Stimulated activated CD4-positive, alpha-beta T cell treated with anti-CD3 and anti-CD28 coated beads, Interleukin-2, amount 100 ng/mL, for 4 hours (primary cell): ENCODE measurements at places on chromosomes 3 and 15.

- no peak for DNase-seq
Measured at GRCh38 chr3:129323651-129324294, 45.1 kb downstream of the HMCES start.

DNA sequence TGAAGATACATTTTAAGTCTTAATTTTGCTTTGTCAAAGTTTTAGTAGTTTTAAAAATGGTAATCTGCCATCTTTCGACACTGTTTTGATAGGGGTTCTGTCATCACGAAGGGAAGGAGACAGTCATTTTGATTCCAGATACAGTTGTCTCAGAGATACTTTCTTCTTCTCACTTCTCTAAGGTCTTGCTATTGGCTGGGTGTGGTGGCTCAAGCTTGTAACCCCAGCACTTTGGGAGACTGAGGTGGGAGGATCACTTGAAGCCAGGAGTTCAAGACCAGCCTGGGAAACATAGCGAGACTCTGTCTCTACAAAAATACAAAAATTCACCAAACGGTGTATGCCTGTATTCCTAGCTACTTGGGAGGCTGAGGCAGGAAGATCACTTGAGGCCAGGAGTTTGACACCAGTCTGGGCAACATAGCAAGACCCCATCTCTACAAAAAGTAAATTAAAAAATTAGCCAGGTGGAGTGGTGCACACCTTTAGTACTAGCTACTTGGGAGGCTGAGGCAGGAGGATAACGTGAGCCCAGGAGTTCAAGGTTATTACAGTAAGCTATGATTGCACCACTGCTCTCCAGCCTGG, 3.3 kb downstream of the RAB8B start:
- DNase-seq, result no peak

- DNase-seq, result no peak
Measured at GRCh38 chr15:101148166-101148880, 103.5 kb downstream of the CHSY1 start.

DNA sequence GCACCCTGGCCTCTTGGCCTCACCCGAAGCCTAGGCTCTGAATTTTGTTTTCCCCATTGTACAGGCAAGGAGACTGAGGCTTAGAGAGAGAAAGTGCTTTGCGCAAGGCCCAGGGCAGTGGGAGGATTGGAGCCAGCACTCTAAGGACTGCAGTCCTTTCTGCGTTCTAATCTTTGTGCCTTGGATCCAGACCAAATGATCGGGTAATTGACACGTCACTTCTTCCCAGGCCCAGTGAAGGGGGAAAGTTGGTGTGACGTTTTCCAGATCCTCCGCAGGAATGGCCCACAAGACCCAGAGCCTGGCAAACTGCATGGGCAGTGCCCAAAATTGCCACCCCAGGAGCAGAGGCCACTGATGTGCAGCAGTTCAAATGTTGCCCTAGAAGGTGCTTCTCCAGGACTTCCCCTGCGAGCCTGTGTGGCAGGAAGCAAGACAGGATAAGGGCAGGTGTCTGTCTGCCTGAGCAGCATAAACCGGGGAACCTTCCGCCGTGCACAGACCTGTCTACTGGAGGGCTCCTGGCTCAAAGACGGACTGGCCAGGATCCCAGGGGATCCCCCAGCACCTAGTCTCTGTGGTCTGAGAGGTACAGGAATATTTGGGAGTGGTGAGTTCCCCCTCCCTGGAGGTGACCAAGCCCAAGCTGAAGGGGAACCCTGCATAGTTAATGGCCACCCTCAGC, 194.5 kb upstream of the TLE3 start:
- no peak for DNase-seq

- no peak for DNase-seq
Measured at GRCh38 chr3:168071591-168072322, 24.0 kb downstream of the GOLIM4 start.

DNA sequence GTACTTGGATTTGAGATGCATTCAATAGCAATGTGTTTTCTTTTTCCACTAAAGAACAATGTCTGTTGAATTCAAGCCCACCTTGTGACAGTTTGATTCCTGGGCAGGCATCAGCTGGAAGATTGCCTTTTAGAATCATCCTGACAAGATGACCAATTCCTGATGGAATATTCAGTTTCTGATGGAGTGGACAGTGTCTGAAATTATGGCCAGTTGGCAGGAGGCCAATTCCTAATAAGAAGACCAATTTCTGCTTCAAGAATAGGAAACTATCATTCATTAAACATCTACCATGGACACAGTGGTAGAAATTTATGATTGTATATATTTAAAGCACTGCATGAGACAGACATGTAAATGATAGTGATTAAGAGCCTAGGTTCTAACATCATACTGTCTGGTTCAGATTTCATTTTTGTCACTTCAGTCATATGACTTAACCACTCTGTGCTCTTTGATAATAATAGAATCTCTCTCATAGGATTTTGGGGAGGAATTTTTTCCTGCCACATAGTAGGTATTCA, 133.6 kb downstream of the CLSTN2 start:
- DNase-seq, result no peak

- DNase-seq, result no peak
Measured at GRCh38 chr15:48754011-48754410, 56.9 kb downstream of the CEP152 start.

DNA sequence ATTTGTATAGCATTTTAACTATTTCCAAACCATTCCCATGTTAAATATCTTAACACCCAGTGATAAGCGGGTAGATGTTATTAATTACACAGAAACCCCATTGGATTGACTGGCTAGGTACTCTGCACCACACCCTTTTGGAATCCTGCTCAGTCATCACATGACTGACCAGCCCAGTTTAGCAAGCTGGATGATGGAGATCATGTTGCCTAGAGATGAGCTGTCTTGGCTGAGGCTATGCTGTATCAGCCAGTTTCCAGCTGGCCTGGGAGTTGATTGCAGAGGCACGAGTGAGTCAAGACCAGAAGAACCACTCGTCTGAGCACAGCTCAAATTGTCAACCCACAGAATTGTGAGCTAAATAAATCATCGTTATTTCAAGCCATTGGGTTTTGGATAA, 124.6 kb downstream of the ZNF621 start:
- DNase-seq, result no peak

DNA sequence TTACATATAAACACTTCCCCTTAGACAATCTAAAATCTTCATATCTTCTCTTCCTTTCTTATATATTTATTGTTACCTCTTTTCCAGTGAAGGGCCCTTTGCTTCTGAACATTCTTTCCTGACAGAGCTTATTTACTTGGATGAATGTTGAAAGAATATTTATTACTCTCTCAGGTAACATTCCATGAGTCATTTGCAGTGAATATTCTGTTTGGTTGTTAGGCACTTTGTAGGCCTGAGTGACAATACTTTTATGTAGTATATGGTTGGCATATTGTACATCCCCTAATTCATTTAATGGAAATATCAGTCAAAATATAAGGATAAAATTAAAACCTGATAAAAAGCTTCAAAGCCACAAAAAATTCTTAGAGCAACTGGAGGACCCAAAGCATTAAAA, 260.9 kb upstream of the KCNMB2 start:
- DNase-seq, result no peak

DNA sequence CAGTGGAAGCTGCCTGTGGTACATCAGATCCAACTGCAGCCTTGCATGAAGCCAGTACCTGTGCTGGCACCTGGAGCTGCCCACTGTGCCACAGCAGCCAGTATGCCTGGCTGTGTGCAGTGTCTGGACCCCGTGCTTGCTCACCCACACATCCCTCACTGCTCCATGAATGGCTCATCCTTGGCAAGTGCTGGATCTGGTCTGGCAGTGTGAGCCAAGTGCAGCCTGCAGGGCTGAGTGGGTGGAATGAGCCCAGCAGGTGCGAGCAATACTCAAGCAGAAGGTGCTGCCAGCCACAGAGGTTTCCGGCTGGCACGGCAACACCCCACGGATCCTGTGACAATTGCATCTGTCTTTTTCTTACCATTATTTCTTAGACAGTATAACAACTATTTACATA, 488.2 kb upstream of the ROBO2 start:
- no peak for DNase-seq

- DNase-seq, result no peak
Measured at GRCh38 chr3:76942101-76942500, 97.8 kb upstream of the ROBO2 start.

DNA sequence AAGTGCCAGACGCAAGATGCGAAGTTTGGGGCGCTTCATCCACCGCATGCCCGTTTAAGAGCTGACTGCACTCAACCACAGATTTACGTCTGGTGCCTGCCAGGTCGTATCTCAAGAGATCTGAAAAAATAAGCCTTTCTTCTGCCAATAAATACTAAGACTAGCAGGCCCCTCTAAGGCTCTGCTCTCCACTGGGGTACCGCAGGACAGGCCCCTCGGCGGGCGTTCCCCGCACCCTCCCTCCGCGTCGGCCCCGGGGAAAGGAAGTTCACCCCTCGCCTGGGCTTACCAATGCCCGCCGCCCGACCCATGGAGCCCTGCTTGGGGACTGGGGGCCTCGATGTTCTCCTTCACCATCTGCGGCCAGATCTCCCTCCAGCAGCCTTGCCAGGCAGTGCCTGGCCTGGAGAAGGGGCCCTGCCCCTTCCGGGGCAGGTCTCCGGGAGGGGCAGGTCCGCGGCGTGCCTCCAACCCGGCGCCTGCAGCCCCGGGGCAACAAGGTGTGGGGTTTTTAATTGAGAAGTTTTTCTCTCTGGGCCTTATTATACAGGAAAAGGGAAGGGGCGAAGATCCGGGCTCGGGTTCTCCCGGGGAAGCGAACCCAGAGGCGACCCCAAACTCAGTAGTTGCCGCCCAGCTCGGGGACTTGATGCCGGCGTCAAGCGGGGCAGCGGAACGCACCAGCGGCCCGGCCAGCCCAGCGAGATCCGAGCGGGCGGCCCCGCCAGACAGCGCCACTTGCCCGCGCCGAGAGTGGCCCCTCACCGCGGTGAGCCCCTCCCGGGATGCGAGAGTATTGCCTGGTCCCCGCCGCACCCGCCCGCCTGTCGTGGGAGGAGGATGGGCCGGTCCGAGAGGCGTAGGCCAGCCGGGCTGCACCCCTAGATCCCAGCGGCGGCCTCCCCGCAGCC, 735 bp downstream of the GOLGA8B start:
- no peak for DNase-seq

DNA sequence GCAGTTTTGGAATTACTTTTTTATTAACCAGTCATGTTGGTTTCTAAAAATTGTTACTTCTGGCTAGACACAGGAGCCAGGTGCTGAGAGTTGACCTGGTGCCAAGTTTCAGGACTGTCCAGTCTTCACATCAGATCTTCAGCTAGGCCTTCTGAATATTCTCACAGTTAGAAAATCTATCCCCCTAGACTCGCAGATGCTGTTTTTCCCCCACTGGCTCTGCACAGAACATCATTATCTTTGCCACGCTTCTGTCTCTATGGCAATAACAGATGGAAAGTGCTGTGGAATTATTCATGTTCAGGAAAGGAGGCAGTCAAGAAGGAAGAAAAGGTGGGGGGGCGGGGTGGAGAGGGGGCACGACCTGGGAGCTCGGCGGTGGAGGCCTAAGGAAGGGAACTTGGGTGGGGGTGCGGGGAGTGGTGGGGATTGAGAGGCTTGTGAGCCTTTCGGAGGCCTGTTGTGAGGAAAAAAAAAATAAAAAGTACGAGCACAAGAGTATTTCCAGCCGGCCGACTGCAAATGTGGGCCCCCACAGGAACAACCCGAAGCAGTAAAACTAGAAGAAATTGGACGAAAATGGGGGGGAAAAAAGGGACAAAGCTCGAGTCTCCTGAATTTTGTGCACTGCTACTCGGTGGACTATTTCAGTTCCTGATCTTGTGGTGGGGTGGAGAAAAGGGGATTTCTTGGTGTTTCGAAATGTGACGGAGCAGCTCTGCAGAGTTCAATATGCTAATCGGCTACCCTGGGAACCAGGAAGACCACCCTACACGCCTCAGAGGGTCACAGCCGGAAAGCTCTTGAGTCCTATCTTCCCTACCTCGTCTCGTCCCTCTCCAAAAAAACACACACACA, 1.5 kb upstream of the SKIL start:
- no peak for DNase-seq
